ENCODE measurements at places on chromosomes 11 and 22. TPM values are rescaled to one million over a fixed set of nuclear protein-coding genes. Genes with fewer than 3 reads are reported as not detected.

The OVCH2 gene
- 0.79 TPM for total RNA-seq

The KRTAP5-7 gene
- not detected for total RNA-seq

The CCDC188 gene
- total RNA-seq: 0.93 TPM

The NXPE2 gene
- not detected for total RNA-seq

The C1QTNF5 gene
- total RNA-seq: not detected

The OR8G1 gene
- total RNA-seq: not detected

The USP2 gene
- total RNA-seq: 0.54 TPM

The CLCF1 gene
- total RNA-seq: 7.0 TPM

The CWF19L2 gene
- 8.5 TPM for total RNA-seq

The WBP2NL gene
- 0.66 TPM for total RNA-seq

The CRYBA4 gene
- not detected for total RNA-seq

The LMO2 gene
- total RNA-seq: 0.66 TPM

The DDTL gene
- 2.5 TPM for total RNA-seq

All from MCF 10A (cell line).